ENCODE measurements at places on chromosomes 12 and 14. TPM values are rescaled to one million over a fixed set of nuclear protein-coding genes. Genes with fewer than 3 reads are reported as not detected.

Gene KRT73
- not detected for total RNA-seq

Gene C14orf180
- 2.1 TPM for total RNA-seq

Gene FSCB
- total RNA-seq: not detected

Gene ASPG
- total RNA-seq: 2.5 TPM

Gene RSRC2
- 73.9 TPM for total RNA-seq

Gene SRRM4
- 0.06 TPM for total RNA-seq

Gene PLEKHD1
- 0.25 TPM for total RNA-seq

Gene NKX2-8
- total RNA-seq: not detected
